ENCODE measurements at places on chromosomes 5 and 9. TPM values are rescaled to one million over a fixed set of nuclear protein-coding genes. Genes with fewer than 3 reads are reported as not detected.

The CFAP157 gene
- 26.5 TPM for total RNA-seq

The C9orf152 gene
- not detected for total RNA-seq

The TAS2R1 gene
- total RNA-seq: 0.50 TPM

GRCh38 chr5:125313555-125313954 lies 567.1 kb upstream of the ZNF608 start:
- DNase-seq: no peak

DNA sequence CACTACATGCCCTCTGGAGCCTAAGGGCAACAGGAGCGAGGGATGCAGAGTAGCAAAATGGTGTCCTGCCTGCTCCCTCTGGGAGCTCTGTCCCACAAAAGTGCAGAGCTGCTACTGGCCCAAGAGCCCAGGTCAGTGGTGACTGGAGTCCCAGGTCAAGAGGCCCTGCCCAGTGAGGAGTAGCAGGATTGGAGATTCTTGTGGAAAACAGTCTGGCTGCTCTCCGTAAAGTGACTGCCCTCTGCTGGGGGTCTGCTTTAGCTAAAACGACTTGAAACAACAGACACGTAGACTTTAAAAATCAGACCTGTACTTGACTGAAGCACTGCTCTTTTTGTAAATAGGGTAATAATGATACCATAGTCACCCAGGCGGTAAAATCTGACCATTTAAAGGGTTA lies 917.0 kb downstream of the MAT2B start:
- DNase-seq: peak; percentile 17

- DNase-seq: no peak
These were observed 39.3 kb upstream of the TMEM171 start for GRCh38 chr5:73081093-73081492.

DNA sequence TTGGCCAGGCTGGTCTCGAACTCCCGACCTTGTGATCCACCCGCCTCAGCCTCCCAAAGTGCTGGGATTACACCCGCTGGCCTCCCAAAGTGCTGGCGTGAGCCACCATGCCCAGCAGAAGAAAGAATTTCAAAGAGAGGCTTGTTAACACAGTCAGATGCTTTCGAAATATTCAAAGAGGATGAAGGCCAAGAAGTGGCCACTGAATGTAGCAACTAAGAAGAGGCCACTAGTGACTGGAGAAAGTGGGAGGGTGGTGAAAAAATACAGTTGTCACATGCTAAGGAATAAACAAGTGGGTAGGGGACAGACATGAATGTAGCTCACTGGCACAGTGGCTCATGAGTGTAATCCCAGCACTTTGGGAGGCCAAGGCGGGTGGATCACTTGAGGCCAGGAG lies 13.0 kb upstream of the TPM2 start:
- no peak for DNase-seq
